ENCODE measurements at places on chromosomes 6 and 20.

DNA sequence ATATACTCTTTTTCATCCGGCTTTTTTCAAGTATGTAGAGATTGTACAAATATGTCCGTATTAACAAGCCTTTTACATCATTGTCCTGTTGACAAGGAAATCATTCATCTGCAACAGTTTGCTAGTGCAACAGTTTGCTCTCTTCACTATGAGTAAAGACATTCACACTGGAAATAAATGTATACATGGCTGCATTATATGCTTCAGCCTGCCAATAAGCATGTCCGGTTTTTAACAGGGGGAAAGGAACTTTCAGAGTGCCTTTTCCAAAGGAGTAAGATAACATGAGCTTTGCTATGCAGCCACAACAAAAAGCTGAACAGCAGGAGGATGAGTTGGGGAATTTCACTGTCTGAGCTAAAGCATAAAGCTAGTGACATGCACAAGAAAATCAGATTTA is 99.4 kb upstream of the ADTRP start:
- DNase-seq = no peak

DNA sequence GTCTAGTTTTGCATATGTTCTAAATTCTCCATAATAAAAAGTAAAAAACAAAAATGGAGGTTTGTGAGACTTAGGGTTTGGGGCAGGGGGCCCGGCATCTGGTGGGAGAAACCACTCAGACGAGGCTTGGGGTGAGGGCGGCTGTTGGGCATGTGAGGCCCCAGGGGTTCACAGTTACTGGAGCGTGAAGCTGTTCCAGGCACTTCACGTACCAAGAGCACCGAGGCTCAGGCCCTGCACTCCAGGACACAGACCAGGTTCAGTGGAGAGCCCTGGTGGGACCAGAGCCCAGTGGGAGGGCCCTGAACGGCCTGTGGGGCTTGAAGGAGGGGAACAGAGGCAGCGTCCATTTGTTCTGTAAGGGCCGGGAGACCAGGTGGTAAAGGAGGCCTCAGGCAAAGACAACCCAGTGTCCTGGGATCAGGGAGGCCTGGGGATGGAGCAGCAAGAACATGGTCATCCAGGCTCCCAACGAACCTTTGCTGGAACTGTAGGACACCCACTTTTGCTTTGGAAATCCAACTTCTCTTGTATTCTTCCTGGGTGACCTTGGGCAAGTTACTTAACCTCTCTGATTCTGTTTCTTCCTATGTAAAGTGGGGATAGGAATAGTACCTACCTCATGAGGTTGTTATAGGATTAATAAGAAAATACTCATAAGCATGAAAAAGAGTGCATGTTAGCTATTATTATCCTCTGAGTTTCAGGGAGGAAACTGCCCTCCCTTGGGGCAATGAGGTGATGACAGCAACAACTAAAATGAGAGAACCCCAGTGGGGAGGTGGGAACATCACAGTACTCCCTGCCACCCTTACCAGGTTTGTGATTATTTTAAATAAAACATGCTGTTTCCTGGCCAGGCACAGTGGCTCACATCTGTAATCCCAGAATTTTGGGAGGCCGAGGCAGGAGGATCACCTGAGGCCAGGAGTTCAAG is 1.1 kb upstream of the FGD2 start:
- DNase-seq = no peak

DNA sequence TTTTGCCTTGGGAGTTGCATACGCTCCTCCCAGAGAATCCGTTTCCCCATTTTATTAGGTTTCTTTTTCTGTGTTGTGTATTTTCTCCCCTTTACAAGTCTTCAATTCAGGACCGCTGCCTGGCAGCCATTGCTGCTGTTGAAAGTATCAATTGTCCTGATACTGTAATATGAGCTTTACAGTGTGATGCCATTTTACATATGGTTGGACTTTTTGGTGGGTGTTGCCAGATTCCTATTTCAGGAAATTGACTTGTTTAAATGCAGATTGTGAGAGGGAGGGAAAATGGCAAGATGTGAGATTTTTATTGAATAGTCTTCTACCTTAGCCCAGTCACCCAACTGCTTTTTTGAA is 1.2 kb downstream of the PANK2 start:
- DNase-seq = peak; percentile 55

DNA sequence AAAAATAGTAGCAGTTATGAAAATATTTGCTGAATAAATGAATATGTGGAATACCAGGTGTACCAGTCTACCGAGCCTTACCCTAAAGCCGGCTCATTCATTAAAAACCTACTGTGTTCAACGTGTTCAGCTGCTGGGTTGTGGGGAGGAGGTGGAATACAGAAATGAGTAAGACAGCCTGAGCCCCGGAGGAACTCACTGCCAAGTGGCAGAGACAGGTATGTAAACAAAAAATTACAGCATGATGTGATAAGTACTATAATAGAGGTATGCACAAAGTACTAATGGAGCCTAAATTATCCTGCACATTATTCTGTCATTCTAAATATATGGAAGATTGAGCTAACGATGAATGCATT is 6.8 kb upstream of the ADTRP start:
- no peak for DNase-seq

DNA sequence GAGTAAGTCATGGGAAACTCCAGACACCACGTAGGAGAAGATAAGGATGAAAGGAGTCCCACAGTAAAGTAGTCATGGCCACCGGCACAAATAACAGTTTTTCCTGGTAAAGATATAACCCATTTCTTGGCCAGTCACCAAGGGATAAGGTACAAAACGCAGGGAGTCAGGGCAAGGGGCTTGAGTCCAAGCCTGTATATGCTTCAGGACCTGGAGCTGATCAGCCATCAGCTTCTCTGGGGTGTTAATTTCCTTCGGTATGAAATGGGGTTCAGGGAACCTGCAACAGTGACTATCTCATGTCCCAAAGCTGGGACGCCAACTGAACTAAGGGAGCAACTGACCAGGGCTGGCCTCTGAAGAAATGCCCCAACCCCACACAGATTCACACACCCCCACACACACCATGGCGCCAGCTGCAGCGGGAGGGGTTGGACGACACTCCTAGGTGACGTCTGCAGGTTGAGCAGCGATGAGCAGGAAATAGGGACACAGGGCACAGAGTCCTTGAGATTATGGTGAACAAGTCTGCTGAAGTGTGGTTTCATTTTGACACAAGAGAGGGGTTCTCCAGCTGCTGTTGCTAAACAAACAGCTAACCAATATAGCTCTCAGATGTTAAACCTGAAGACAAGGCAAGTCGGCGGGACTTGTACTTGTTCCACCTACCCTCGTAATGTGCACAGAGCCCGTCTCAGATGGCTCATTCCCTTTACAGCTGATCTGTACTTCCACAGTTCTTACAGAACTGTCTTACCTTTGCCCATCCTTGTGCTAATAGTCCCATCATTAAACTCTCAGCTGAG is 7.4 kb upstream of the ADTRP start:
- DNase-seq = no peak

- DNase-seq = no peak
These were observed 191.4 kb upstream of the FAM83B start for GRCh38 chr6:54655162-54655561.

GRCh38 chr6:154438882-154439415 is 71.5 kb downstream of the CNKSR3 start:
- DNase-seq = no peak

DNA sequence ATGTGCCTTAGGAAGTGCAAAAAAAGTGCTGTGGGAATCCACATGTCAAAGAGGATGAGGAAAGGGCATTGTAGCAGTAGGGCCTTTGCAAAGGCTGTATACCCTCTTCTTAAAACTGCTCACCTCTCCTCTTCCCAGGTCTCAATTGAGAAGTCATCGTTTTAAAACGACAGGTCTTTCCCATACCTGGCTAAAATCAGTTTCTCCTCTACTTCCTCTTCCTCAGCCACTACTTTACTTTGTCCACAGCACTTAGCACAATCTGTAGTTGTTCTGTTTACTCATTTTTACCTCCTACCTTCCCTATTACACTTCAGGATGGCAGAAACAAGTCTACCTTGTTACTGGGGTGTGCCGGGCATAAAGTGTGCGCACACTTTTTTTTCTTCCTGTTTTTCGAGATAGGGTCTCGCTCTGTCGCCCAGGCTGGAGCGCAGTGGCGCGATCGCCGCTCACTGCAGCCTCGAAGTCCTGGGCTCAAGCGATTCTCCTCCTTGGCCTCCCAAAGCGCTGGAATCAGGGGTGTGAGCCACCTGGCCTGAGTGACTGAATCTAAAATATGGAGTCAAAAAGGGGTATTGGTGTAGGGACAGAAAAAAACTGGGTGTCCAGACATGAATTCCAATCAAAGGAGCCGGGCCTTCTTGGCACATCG is 9.8 kb upstream of the ELOVL5 start:
- DNase-seq = peak; percentile 20

DNA sequence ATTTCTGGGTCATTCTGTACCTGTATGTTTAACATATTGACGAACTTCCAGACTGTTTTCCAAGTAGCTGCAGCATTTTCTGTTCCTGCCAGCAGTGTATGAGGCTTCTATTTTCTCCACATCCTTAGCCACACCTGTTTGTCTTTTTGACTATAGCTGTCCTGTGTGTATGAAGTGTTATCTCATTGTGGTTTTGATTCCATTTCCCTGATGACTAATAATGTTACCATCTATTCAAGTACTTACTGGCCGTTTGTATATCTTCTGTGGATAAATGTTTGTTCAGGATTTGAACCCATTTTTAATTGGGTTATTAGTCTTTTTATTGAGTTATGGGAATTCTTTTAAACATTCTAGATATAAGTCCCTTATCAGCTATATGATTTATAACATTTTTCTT is 95.2 kb downstream of the JAG1 start:
- DNase-seq = no peak

All from suppressor macrophage treated with lipopolysaccharide for 1 hour (primary cell).